ENCODE measurements at places on chromosomes 4 and X.

GRCh38 chrX:148609515-148610327 is 109.3 kb downstream of the AFF2 start:
- no peak for DNase-seq

DNA sequence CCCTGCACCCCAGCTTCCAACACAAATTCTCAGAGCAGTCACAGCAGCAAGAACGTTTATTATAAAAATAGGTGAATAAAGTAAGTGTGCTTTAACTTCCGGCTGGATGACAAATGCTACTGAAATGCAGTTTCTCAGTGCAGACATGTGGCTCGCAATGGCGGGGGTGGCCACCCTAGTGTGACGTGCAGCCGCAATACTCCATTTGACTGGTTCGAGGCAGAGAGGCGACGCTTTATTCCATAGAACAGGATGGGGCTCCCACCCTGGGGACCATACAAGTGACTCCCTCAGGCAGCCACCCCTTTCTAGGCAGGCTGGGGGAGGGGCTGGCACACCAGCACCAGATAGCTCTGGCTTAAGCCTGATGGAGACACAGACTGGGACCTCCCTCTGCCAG is 14.5 kb downstream of the TNIP2 start:
- no peak for DNase-seq

DNA sequence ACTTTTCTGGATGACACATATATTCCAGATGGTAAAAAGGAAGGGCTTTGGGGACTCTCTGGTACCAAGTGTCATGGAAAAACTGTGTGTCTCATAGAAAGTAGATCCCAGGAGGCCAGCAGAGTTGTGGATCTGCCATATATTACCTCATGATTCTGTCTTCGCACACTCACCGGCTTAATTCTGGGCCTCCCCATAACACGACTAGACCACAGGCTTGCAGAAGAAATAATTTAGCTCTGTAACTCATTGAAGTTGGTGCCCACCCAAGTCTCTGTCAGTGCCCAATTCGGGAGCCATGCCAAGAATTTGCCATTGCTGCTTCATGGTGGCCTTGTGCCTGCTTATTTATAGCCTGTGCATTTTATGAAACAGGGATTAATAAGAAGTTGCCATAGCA is 104.5 kb downstream of the AR start:
- DNase-seq = no peak

GRCh38 chr4:40301603-40302002 is 33.5 kb upstream of the CHRNA9 start:
- no peak for DNase-seq

GRCh38 chr4:145523117-145523516 is 41.5 kb downstream of the SMAD1 start:
- no peak for DNase-seq

GRCh38 chrX:130228871-130229270 is 39.8 kb downstream of the ZNF280C start:
- no peak for DNase-seq

DNA sequence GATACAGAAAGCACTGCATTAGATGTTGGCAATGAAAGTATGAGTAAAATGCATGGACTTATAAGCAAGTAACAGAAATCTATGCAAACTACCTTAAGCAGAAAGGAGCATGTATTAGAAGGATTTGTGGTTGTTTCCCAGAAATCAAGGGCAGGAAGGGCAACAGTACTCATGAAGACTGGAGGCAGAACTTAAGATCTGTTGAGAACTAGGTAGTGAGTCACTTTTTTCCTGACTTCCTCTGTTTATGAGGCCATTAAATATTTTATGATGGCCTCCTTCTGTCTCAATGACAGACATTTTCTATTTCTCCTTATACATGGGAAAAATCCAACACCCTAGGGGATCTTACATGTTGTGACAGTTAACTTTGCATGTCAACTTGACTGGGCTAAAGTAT is 398.2 kb downstream of the MID1IP1 start:
- no peak for DNase-seq

GRCh38 chrX:96455078-96455477 is 229.6 kb upstream of the DIAPH2 start:
- DNase-seq = no peak

DNA sequence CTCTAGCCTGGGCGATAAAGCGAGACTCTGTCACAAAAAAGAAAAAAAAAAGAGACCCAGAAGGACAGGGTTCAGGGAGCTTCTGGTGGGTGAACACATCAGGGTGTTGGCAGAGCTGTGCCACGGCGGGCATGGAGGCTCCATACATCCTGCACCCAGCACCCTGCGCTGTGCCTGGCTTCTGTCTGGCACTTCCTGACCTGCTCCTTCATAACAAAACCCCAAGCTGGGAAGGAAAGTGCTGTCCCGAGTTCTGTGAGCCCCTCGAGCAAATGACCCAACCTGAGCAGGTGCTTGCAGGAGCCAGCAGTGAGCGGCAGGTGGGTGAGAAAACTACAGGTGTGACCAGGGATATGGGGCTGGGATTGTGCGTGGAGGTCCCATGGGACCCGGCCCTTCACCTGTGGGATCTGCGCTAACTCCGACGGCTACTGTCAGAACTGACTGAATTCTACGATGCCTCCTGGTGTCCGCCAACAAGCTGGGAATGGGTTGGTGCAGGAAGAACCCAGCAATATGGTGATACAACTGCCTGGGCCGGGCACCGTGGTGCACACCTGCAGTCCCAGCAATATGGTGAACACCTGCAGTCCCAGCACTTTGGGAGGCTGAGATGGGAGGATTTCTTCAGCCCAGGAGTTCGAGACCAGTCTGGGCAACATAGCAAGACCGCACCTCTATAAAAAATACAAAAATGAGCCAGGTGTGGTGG is 18.9 kb downstream of the ASMTL start:
- no peak for DNase-seq

DNA sequence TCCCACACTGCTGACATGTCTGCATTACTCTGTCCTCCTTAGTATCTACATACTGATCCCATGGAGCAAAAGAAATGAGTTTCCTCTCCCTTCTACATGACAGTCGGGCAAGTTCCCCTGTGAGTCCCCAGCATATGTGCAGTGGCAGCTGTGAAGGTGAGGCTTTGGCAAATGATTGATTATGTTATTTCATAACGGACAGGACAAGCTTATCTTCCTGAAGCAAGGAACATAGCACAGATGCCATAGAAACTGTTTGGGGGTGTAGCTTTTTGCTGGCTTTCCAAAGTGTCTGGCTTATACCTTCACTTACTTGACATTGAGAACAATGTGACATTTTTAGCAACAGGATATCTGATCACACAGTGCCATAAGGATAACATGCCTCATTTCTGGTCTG is 136.8 kb upstream of the PDLIM3 start:
- DNase-seq = no peak

DNA sequence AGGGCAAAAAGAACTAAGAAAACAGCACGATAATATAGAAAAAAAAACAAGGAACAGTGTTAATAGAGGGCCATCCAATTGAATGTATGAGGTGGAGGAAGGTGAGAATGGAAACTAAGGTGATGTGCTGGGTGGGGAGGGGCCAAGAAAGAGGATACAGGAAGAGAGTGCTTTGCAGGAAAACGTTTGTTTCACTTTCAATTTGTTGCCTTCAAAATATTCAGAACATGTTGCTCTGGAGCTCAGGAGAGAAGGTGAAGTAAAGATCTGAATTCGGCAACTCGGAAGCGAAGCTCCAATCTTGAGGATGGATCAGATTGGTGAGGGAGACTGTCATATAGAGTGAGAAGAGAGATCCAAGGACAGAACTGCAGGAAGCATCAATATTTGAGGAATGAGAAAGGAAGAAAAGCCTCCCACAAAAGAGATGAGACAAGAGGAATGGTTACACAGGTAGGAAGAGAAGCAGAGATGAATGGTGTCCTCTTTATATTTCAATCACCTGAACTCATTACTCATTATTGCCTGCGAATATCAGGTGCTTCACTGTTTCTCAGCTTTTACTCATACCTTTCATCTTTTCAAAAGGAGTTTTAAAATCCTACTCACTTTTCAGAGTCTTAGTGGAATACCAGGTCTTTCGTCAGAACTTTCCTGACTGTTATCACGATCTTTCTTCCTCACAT is 14.7 kb upstream of the SEC24D start:
- no peak for DNase-seq

- no peak for DNase-seq
Observed at GRCh38 chr4:151599863-151600262, 160.9 kb downstream of the GATB start.
